Dermis microvascular lymphatic vessel endothelial cell (primary cell): ENCODE measurements at places on chromosomes 1 and 21. TPM values are rescaled to one million over a fixed set of nuclear protein-coding genes. Genes with fewer than 3 reads are reported as not detected.

- DNase-seq, result no peak
These were observed 40.6 kb downstream of the TYW3 start for GRCh38 chr1:74773582-74773981.

DNA sequence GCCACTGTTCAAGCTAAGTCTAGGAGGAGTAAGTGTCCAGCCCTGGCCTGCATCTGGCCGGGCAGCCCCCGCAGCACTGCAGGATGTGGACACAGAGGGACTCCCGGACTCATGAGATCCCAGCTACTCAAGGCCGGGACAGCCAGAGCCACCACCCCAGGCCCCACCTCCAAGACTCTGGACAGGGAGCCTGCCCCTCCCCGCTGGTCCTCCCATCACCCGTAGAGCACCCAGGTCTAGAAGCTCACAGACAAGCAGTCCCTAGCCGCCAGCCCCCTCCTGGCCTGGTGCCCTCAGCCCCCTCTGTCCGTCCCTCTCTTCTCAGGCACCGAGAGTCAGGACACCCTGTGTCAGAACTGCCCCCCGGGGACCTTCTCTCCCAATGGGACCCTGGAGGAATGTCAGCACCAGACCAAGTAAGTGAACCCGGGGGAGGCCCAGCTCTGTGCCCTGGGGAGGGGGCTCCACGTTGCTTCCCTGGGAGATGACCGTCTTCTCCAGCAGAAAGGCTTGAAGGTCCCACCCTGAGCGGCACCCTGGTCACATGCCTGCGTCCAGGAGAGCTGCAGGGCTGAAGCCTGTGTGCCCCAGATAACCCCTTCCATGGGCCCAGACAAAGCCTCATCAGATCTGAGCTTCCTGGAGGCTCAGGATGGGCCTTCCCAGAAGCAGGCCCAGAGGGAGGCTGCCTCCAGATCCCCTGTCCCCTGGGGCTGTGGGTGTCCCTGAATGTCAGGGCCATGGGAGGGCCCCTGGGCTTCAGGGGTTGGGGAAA, 4.3 kb downstream of the TNFRSF14 start:
- DNase-seq, result no peak

DNA sequence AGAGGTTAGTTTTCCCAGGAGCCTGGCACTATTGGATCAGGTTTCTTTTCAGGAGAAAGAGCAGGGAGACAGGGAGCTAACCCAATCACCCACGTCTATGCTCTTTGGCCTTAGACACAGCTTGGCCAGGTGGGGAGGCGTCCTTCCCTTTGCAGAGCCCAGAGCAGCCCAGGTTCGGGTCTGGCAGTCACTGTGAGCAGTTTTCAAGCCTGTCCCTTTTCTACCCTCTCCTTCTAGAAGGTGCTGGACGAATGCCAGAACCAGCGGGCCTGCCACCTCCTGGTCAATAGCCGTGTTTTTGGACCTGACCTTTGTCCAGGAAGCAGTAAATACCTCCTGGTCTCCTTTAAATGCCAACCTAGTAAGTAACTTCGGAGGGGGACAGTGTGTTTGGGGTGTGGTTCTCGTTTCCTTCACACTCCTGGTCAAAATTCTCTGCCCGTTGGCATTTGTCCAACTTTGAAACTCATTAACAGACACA, 44.9 kb downstream of the EVA1C start:
- DNase-seq, result peak; percentile 56

DNA sequence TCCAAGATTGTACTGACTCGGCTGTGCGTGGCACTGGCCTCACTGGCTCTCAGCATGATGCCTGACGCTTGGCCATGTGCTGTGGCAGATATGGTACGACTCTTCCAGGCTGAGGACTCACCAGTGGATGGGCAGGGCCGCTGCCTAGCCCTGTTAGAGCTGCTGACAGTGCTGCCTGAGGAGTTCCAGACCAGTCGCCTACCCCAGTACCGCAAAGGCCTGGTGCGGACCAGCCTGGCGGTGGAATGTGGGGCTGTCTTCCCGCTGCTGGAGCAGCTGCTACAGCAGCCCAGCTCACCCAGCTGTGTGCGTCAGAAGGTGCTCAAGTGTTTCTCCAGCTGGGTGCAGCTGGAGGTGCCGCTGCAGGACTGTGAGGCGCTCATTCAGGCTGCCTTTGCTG, 2.9 kb downstream of the IPO13 start:
- no peak for DNase-seq

DNA sequence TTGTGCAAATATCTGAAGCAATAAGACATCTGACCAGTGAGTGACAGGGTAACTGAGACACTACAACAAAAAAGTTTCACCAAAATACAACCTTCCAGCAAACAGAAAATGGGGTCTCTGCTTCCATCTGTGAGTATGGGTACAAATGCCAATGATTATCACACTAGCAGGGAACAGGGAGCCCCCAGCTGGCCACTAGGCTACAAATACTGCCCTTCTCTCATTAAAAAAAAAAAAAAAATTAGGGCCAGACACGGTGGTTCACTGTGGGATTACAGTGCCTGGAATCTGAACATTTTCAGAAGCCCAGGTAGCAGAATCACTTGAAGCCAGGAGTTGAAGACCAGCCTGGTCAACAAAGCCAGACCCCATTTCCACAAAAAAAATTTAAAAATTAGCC, 48.4 kb upstream of the EDARADD start:
- no peak for DNase-seq

- DNase-seq, result peak; percentile 40
These were observed 107.5 kb downstream of the SPAG17 start for GRCh38 chr1:118077331-118078045.

GRCh38 chr1:207673399-207673798, 28.5 kb downstream of the CR1L start:
- no peak for DNase-seq

- no peak for DNase-seq
These were observed 233.9 kb downstream of the DISC1 start for GRCh38 chr1:231860221-231861088.

DNA sequence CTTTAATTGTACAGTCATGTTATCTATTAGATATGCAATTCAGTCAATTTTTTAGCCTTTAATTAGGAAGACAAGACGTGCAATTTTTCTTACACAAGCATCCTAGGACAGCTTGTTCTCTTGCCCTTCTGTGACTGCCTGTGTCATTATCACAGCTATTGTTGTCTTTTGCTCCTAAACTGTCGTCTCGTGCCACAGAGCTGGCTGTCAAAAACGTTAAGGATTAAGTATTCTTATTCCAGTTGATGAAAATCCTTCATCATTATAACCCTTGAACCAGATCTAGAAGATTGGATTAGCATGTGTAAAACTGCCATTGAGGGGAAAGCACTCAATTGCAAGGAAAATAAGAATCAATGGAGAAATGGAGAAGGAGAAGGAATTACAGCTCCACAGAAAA, 43.8 kb upstream of the AIM2 start:
- DNase-seq, result no peak

DNA sequence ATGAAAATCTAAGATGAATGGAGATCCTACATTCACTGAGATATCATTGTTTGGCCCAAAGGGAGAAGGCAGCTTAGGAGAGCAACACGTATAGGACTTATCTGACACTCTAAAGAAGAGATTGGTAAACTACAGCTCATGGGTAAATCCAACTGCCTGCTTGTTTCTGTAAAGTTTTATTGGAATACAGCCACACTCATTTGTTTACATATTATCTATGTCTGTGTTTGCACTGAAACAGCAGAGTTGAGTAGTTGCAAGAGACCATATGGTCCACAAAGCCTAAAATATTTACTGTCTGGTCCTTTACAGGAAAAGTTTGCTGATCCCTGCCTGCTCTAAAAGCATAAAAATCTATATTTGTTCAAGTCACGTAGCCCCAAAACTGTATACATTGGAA, 14.3 kb upstream of the LRRC53 start:
- no peak for DNase-seq

- no peak for DNase-seq
These were observed 13.2 kb downstream of the CASP9 start for GRCh38 chr1:15510611-15511405.

GRCh38 chr1:199815947-199816346, 211.6 kb upstream of the NR5A2 start:
- DNase-seq, result no peak

- peak; percentile 49 for DNase-seq
These were observed 30.6 kb upstream of the JUN start for GRCh38 chr1:58814251-58815068.

DNA sequence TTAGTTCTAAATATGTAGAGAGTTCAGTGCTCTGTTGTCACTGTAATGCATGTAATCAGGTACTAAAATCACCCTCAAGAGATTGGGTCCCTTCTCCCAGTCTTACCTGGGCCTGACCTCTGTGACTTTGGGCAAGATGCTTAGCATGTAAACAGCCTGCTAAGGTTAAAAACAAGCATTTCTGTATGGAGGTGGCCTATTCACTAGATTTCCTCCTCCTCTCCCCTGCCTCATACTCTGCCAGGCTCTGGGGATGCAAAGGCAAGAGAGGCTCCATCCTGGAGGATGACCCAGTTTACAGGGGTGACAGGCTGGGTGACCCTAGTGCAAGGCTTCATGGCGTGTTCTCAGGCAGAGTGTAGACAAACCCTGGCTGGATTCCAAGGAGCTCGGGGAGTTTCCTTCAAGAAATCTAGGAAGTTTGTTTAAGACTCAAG, 28.8 kb downstream of the VANGL2 start:
- no peak for DNase-seq

- no peak for DNase-seq
These were observed 272.7 kb downstream of the TRABD2B start for GRCh38 chr1:47724432-47724999.

DNA sequence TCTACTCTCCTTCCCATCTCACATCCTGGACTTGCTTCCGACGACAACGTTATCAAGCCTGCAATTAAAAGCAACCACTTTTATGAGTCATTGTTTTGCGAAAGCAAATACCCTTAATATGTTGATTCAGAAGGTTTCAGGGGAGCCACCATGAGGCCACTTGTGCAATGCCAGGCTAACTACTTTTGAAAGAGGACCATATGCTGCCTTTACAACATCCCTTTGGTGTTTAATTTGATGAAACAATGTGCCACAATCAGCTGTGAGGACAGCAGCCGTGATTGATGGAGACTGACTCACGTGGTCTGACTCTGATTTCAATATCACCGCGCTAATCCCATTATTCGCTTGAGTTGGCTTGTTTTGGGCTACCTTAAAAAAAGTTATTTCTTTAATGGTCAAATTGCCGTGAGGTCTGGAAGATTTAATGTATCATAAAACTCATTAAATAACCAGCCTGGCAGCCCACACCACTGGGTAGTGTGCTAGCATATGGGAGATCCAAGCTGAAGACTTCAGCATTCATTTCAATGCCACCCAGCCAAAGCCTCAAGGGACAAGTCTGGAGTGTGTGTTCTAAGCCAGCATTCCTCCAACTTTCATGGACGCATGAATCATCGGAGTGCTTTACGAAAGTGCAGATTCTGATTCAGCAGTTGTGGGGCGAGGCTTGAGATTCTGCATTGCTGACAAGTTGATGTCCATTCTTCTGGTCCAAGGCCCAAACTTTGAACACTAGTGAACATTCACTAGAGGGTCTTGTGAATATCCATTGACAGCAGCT, 73.3 kb upstream of the PAXBP1 start:
- DNase-seq, result no peak

GRCh38 chr1:6223617-6224016, 12.1 kb downstream of the ICMT start:
- DNase-seq, result no peak

Gene AMY1C
- total RNA-seq, result not detected in 2 replicates

Gene AGT
- total RNA-seq, result not detected in 2 replicates

Gene PI4KB
- total RNA-seq, result 29.7 and 38.1 TPM in 2 replicates

Gene LDLRAD2
- 0.13 TPM in 1 of 2 replicates, not detected in the other for total RNA-seq

Gene FGR
- total RNA-seq, result 0.13 and 0.25 TPM in 2 replicates

Gene FAM177B
- not detected in 2 replicates for total RNA-seq
